ENCODE measurements at places on chromosomes 1 and 21.

DNA sequence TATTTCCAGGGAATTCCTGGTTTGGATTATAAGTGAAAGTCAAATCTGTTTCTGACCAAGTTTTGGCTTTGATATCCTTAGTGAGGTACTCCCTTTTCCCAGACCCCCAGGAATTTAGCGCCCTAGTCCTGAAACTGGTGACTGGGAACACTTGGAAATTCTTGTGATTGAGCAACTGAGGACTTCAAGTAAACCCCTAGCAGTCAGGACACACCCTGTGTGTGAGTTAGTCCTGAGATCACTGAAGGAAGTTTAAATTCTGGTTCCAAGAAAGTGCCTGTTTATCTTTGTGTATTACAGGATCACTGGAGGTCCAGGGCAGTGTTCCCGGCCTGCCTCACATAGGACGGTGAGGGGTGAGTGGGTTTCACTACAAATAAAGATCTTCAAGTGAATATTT is 95.1 kb upstream of the F3 start:
- DNase-seq: no peak

- DNase-seq: peak; percentile 63
Observed at GRCh38 chr1:23184212-23184934, 15.7 kb upstream of the LUZP1 start.

DNA sequence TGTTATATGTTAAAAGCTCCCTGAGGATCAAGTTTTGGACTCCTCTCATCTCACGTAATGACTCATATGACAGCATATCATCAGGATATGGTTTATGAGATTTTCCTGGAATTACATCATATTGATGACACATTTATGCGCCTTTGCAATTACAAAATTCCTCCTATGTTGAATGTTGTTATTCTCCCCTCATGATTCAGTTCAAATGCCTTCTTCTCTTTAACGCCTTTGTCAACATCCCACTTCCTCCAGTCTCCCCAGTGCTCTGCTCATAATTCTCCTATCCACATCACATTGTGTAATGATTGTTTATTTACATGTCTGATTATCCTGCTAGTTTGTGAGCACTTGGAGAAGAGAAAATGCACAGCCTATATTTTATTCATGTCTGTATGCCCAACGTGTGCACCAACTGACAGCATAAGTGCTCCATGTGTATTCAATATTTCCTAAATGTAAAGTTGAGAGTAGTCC is 80.9 kb upstream of the BACH1 start:
- DNase-seq: no peak

DNA sequence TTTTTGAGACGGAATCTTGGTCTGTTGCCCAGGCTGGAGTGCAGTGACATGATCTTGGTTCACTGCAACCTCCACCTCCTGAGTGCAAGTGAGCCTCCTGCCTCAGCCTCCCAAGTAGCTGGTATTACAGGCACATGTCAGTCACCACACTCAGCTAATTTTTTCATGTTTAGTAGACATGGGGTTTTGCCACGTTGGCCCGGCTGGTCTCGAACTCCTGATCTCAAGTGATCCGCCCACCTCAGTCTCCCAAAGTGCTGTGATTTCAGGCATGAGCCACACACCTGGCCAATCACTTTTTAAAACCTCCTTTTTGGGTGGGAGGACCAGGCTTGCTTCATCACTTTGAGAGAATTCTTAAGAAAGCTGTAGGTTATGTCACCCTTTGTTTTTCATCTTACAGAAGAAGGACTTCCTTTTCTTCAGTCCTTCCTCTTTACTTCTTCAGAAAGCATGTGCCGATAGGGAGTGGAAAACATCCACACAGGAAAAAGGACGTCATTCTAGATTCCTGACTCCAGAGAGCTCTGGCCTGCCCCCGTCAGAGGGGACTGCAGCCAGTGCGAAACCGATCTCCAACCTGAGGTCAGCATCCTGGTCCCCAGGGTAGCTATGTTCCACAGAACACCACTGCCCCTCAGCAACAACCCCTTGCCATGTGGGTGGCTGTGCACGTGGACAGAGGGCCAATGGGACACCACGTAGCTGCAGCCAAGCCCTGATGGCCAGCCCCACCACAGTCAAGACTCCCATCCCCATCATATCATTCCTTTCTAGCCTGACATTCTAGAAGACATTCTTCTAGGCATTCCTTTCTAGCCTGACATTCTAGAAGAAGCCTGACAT is 21.9 kb downstream of the NCF2 start:
- no peak for DNase-seq

DNA sequence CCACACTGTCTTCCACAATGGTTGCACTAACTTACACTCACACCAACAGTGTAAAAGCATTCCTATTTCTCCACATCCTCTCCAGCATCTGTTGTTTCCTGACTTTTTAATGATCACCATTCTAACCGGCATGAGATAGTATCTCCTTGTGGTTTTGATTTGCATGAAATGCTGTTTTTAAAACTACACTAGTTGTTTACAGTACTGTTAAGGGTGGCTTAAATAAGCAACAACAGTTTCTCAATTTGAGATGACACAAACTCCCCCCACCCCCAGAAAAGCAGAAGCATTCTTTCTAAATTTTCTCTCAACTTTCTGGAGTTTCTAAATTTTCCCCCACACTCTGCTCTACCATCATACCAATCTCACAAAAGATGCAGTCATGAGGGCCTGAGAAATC is 7.1 kb upstream of the SLAMF7 start:
- no peak for DNase-seq

GRCh38 chr1:242827538-242827937 is 303.0 kb upstream of the PLD5 start:
- no peak for DNase-seq

GRCh38 chr1:62891956-62892562 is 108.1 kb downstream of the ATG4C start:
- DNase-seq: no peak

DNA sequence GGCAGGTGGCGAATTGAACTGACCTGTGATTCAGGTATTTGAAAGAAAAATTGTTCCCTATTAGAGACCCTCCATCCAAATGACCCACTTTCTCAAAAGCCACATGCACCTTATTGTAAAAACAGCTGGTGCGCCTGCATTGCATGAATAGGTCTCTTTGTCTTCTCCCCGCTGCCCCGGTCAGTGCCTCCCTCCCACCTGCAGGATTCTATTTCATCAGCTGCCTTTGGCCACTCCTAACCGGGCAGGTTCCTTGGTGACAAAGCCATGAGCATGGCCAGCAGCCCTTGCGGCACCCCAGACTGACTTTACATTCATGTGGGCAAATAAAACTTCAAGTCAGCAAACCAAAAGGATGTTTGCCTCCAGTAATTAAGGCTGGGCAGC is 6.4 kb downstream of the TMPRSS3 start:
- DNase-seq: no peak

DNA sequence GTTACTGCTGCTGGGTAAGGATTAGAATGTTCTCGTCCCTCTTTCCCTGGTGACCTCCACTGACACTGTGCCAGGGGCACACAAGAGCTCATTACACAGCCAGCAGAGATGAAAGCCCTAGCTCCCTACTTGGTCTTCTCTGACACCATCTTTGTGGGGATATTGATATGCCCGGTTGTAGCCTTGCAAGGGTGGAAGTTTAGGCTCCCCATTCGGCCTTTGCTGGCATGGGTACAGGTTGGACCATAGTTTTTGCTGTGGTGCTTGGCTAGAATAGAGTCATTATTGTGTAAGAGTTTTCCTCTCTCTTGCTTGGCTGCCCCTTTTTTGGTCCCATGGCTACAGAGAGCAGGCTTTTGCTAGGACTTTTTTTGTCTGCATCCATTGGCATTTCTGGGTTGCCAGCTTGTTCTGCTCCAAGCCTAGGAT is 12.3 kb downstream of the RAB4A start:
- no peak for DNase-seq

DNA sequence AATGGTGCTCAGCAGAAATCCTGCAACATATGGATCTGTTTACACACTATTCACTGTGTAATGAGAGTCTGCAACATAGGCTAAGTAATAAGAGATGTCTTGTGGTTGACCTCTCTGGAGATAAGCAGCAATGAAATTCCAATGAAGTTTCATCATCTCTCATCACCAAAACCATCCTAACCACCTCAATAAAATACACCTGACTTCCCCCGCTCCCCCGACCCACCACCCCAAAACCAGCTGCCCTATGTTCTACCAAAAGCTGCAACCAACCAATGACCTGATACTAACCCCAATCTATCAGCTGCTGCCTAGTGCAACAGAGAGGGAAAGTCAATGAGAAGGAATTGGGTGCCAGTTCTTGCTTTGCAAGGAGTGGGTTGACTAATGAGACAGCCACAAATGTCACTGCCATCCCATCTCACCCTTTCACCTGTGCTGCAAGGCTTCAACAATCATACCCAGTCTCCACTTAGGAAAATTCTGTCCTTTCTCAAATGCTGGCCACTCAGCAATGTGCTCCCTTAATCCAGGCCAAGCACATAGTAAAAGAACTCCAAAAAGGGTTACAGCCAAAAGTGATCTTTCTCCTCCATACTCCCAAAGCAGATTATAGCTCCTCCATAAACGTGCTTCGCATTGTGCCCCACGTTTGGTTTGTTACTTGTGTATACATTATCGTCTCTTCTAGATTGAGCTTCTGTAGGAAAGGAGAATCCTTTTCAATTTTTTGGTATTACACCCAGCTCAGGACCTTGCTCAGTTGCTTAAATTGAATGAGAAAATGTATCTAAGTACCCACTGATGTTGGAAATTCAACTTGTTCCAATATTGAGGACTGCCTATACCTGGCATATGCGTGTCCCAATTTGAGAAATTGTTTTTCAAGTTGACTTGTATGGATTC is 29.0 kb downstream of the MRPL39 start:
- no peak for DNase-seq

GRCh38 chr1:157671895-157672294 is 28.7 kb downstream of the FCRL3 start:
- no peak for DNase-seq

GRCh38 chr1:39348278-39348677 is 143.2 kb upstream of the BMP8A start:
- no peak for DNase-seq

DNA sequence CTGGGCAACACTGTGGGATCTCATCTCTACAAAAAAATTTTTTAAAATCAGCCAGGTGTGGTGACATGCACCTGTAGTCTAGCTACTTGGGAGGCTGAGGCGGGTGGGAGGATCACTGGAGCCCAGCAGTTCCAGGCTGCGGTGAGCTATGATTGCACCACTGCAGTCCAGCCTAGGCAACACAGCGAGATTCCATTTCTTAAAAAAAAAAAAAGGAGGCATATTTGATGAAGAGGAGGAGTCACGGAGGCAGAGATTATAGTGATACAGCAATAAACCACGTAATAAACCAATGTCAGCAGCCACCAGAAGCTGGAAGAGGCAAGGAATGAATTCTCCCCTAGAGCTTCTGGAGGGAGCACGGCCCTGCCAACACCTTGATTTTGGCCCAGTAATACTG is 4.0 kb downstream of the LIX1L start:
- no peak for DNase-seq

DNA sequence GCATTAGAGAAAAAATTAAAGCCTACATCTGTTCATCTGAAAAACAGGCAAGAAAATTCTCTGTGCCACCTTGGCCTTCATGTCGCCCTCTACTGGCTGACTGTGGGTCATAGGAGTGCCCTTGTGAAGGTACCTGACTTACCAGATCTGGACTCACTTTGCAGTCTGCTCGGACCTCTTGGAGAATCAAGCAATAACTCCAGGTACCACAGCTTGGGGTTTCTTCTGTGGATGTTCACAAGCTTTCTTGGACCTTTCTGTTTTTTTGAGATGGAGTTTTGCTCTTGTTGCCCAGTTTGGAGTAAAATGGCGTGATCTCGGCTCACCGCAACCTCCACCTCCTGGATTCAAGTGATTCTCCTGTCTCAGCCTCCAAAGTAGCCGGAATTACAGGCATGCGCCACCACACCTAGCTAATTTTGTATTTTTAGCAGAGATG is 2.4 kb upstream of the PRAMEF18 start:
- peak; percentile 56 for DNase-seq

GRCh38 chr1:31814631-31815306 is 1.1 kb downstream of the SPOCD1 start:
- no peak for DNase-seq

DNA sequence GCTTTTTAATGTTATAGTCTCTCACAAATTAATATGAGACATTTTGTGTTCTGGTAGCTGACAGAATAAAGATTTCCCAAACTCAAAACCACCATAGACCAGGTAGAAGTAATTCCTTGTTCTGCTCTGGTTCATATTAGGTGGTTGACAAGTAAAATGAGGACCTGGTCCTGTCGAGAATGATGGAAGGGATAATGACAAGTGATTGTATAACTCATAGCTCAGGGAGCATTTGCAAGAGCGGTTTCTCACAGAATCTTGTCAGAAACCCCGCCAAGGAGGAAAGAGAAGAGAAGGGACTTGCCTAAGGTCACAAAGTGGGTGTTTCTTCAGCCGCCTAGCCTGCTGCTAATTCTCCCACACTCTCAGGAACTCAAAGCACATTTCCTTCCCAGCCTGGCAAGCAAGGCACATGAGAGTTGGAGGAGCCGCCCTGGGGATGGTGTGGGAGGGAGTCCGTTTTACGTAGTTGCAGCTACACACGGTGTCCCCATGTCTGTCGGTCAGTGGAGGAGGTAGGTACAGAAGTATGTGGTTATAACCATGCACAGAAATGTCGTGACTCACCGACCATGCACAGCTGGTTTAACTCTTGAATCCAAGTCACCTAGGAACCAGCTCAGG is 46.5 kb downstream of the SAMD13 start:
- DNase-seq: no peak

DNA sequence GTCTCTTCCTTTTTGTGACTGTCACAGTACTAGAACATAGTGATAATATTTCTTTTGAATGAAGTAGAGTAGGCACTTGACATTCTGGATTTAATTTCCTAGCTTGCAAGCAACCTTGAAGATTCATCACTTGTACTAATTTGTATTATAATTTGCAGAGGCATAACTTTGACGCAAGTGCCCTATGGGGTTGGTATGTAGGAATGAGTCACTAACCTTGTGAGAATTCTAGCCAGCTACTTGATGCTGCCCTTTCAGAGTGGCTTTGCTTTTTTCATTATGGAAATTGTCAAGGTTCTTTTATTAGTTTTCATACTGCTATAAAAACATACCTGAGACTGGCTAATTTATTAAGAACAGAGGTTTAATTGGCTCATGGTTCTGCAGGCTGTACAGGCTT is 13.7 kb upstream of the DPH5 start:
- no peak for DNase-seq

- DNase-seq: peak; percentile 38
Observed at GRCh38 chr1:161725908-161726472, 4.6 kb downstream of the FCRLB start.

DNA sequence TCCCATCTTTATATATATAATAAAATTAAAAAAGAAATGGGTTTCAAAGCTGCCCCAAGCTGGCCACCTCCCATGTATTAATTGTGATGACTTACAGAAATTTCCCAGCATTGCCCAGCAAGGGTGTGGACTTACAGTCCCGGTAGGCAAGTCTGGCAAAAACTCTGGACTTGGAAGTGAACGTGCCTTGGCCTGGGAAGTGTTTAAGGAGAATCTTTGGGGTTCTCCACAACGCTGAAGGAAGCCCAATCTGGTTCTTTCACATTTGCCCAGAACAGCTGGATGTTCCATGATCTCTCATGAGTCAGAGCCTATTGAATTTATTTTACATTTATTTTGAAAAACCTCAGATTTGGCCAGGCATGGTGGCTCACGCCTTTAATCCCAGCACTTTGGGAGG is 98.4 kb upstream of the SLC45A1 start:
- DNase-seq: no peak

Data from GM13977 (cell line).